ENCODE measurements at places on chromosomes 12 and 14.

DNA sequence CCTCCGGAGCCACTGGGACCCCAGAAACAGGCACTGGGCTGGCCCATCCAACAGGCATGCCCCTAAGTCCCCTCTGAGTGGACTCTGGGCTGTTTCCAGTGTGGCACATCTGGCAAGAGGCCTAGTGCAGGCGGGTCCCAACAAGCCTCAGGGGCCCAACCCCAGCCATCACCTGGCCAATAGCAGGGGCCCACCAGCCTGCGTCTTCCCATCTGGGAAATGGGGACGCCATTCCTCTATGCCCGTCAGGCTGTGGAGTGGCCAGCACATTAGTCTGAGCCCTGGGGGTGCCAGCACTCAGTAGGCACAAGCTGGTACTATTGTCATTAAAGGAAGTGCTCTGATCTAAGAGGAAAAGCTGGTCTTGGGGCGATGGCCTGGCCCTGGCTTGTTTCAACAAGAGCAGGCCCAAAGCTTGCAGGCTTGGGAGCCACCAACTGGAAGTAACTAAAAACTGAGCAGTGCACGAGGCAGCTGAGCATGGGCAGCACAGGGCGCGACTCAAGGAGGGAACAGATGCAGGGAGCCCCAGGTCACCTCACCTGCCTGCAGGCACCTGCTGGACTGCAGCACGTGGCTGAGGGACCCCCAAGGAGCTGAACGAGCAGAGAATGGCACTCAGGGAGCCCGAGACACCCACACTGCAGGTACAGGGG is 8.4 kb downstream of the DEGS2 start:
- DNase-seq = no peak

DNA sequence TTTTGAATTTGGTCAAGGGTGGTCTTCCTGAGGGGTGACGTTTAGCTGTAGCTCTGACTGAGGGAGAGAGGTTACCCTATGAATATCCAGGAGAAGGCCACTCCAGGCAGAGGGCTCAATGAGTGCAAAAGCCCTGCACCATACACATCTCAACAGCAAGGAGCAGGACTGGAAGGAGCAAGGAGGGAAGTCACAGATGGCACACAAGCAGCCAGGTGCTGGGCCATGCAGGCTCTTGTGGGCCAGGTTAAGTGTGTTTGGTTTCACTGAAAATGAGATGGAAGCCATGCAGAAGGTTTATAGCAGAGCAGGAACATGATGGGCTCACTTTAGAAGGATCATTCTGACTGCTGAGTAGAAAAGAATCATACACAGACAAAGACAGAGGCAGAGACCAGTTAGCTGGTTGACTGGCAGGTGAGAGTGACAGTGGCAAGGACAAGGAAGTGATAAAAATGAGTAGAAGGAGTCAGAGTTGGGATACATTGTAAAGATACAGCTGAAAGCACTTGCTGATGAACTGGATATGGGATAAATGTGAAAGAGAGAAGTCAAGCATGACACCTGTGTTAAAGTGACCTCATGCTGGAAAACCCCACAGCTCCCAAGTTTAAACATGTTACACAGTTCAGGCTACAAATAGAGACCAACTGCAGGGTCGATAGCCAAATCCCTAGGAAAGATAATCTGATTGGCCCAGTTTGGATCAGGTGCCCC is 81.2 kb downstream of the PRKD1 start:
- no peak for DNase-seq

DNA sequence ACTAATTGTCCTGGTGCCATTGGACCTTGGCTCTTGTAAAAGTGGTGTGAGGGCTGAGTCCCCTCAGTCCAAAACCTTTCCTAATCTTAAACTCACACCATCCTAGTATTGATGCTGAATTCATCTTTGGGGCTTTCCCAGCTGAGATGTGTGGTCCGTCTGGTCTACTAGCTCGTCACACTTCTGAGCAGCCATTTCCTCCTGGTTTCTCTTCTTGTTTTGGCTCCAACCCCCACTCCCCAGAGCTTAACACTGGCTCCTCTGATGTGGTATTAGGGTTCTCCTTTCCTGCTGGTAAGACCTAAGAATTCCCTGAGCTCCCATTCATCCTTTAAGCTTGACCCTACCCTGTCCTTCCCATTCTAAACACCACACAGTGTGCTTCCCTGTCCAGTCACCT is 900.6 kb downstream of the VRK1 start:
- peak; percentile 29 for DNase-seq

GRCh38 chr12:96198965-96199364 is 4.8 kb downstream of the ELK3 start:
- DNase-seq = no peak

GRCh38 chr12:18861287-18861858 is 123.5 kb downstream of the CAPZA3 start:
- no peak for DNase-seq

GRCh38 chr12:1605129-1606020 is 11.0 kb upstream of the FBXL14 start:
- DNase-seq = peak; percentile 72

GRCh38 chr14:93120517-93120916 is 4.8 kb upstream of the ITPK1 start:
- DNase-seq = no peak
